HTR-8/SVneo (cell line): ENCODE measurements at places on chromosomes 11 and 22.

GRCh38 chr22:49906071-49906798, 12.0 kb downstream of the ALG12 start:
- DNase-seq: no peak

GRCh38 chr22:18975434-18976196, 39.5 kb upstream of the PRODH start:
- no peak for DNase-seq

- no peak for DNase-seq
Observed at GRCh38 chr22:30640839-30641430, 5.4 kb downstream of the SLC35E4 start.

DNA sequence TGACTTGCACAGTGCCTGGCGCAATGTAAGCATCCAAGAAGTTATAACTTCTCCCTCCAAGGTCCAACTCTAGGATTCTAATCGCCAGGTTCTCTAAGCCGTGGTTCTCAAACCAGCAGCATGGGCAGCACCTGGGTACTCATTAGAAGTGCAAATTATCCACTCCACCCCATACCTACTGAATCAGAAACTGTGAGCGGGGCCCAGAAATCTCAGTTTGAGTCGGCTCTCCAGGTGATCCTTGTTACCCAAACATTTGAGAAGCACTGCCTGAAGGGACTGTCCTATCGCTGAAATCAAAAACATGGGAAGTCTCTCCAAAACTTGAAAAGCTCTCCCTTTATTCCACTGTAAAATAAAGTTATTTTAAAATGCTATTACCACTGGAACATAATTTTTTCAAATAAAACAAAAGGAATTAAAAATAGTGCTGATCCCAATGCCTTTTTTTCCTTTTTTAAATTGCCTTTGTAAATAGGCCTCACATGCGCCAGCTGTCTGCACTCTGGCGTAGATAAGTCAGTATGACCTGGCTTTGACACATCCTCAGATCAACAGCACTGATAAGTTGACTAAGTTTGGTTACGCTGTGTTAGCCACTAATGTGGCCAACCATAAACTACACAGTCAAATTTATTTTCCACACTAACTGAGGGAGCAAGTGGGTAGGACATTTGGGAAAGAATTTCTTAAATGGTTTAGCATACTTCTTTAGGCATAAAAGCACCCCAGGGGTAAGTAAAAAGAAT, 8.4 kb upstream of the CTR9 start:
- DNase-seq: no peak

- no peak for DNase-seq
Observed at GRCh38 chr11:942823-943222, 17.2 kb downstream of the AP2A2 start.

GRCh38 chr22:25508761-25509321, 55.6 kb upstream of the GRK3 start:
- DNase-seq: no peak

DNA sequence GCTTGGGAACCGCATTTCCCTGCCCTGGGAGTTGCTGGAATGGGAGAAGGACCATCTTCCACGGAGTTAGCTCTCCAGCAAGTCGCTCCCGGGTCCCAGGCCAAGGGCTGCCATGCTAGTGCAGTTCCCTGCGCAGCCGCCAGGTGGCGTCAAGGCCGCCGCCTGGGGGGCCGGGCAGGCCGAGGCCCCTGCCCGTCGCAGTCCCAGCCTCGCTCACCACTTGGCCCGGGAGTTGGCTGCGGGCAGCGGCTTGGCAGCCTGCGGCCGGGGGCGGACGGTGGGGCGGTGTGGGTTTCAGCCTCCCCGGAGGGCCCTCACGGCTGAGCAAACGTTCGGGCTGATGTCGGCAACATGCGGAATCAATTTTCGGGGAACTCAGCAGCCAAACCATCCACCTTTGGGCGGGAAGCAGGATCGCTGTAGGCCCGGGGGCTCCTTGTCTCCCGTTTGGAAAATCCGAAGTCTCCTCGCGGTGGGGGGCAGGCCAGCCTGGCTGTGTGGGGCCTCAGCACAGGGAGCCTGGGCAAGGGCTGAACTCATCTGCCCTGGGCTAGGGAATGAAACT, 415.1 kb downstream of the SOX6 start:
- peak; percentile 11 for DNase-seq

GRCh38 chr22:26182723-26183122, 13.5 kb downstream of the SEZ6L start:
- no peak for DNase-seq

- no peak for DNase-seq
Observed at GRCh38 chr22:28670756-28671155, 8.9 kb downstream of the TTC28 start.

DNA sequence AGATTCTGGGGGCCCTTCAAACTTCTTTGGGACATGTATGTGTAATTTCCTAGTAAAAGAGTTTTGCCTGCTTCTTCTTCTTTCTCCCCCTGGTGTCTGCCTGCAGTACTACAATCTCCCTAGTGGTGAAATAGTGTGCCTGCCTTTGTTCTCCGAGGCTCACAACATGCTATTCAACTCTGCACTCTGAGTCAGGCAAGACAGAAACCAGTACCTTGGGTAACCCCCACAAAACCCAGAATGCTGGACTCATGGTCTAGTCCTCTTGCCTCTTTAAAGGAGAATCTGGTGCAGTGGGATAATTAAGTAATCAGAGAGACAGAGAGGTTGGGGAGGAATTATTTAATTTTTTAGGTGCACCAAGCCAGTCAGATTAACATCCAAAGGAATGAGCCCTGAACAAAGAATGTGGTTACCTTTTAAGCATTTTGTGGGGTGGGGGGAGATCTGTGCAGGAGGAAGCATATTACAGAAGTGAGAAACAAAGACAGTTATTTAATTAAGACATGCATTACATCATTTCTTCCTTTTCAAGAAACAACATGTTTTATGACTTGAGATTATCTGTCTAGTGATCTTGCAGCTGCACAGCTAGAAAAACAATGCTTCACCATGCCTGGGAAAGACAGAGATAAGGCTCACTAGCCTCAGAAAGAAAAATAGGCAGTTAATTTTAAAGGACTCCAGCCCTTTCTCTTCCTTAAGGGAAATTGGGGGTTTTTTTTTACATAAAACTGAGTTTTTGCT, 11.0 kb upstream of the MS4A6A start:
- peak; percentile 9 for DNase-seq

GRCh38 chr11:1872267-1872985, 19.3 kb downstream of the PRR33 start:
- no peak for DNase-seq

DNA sequence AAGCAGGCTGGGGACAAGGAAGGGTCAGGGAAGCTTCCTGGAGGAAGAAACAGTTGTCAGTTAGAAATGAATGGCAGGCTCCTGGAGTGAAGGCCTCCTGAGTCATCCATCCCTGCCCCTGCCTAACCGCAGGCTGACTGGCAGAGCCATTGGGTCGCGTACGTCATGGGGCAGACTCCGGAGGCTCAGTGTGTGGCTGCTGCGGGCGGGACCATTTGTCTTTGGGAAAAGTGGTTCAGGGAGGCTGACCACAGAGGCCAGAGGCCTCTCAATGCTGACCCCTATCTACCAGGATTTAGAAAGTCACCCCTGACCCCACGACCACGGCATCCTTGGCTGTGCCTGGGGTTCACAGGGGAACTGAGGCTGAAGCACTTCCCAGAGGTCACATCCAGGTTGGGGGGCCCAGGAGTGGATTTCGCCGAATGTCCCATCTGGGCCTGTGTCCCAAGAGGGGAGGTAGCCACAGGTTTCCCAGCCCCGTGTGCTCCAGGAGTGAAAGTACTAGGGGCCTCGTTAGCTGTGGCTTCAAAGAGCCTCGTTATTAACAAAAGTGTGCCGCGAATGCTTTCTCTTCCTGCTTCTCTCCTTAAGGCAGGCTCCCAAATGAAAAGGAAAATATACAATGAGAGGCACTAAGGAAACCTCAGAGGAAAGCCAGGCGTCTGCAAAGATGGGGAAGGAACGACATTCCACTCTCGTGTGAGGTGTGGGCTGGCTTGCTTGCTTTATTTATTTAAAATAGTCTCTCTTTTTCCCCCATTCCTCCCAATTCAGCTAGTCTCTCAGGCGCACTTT, 58.9 kb downstream of the FLRT1 start:
- peak; percentile 93 for DNase-seq

DNA sequence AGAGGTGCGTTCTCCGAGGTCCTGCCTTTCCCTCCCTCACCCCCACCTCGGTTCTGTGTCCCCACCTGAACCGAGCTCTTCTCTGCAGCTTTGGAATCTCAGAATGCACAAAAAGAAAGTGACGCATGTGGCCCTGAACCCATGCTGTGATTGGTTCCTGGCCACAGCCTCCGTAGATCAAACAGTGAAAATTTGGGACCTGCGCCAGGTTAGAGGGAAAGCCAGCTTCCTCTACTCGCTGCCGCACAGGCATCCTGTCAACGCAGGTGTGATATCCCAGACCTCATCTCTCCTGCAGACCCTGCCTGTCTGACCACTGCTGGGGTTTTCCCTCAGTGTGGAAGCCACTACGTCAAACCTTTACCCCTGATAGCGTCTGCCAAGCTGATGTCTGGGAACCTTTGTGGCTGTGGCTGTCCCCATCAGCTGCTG, 13.9 kb downstream of the ACP2 start:
- no peak for DNase-seq

DNA sequence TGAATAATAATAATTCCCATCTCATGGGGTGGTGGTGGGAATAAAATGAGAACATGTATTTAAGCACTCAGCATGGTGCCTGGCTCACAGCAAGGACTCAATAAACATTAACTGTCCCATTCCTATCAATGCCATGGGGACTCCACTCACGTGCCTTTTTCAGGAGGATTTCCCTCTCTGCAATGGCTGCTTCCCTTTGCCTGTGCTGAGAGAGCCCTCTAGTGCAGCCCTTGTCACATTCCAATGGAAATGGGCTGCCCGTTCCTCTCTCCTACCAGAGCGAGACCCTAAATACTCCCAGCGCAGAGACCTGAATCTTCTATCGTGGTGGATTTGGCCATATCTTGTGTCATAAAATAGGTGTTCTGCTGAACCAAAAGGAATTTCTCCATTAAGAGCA, 621.5 kb upstream of the B3GAT1 start:
- DNase-seq: no peak

DNA sequence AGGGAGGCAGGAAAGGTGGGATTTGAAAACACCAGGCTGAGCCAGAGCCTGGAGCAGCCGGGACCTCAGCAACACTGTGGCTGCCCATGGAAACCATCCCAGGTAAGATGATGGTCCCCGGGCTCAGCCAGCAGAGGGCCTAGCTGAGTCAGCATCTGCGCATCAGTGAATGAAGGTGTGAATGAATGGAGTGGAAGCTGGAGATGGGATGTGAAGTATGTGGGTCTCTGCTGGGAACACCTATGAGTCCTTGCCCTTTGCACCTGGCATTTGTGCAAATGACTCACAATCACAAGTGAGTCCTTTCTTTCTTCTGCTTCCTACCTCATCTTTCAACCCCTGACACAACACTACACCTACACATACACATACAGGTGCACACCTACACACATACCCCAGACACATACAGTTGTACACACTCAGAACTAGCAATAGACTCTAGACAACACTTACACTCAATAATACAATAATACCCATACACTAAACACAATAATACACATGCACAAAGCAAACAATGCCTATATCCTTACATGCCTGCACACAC, 62.8 kb upstream of the PRDM11 start:
- no peak for DNase-seq

DNA sequence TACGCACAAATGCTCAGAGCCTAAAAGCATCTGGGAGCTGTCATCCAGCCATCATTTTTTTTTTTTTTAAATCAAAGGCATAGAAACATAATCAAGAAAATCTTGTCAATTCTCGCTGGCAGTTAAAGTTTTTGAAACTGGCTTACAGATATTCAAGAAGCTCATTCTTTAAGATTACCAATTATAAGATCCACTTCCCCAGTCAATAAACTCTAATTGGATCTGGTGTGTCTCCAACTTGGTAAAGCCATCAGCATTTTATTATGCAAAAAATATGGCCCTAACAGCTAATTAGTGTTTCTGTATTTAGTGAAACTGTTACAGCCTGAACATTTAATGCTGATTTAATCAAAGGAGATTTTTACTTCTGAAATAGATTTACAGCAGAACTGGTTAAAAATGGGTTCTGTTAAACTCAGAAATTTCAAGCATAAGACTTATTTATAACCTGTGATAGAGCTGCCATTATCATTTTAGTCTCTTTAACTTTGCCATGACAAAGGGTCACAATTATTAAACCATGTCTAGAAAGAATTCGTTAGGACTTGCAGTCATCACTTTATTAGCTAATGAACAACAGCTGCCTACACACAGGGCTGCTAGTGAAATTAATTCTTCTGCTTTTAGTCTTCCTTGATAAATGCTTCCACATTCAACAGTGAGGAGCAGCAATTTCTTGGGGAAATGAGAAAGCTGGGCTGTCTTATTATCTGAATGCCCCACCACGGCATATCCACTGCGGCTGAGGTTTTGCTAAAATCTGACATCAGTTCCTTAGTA, 176.4 kb upstream of the PITPNB start:
- DNase-seq: no peak

- no peak for DNase-seq
Observed at GRCh38 chr11:125188021-125188420, 23.5 kb downstream of the PKNOX2 start.

- no peak for DNase-seq
Observed at GRCh38 chr11:78331711-78332110, 85.9 kb downstream of the GAB2 start.

DNA sequence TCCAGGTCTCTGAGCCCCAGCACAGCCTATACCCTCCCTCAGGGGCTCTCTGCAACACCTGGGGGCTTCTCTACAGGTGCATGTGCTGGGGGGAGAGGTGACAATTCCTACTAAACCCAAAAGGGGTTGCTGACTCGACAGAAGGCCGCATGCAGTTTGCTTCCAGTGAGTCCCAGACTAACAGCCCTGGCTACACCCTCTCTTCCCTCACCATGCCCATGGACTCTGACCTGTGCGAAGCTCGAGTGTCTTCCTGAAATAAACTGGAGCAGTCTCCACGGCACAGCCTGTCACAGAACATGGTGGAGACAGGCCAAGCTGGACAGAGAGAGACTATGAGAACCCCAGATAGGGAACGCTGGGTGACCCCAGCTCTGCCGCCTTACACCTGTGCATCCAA, 16.6 kb downstream of the PLEKHA7 start:
- no peak for DNase-seq

- no peak for DNase-seq
Observed at GRCh38 chr11:19800714-19801519, 88.3 kb downstream of the NAV2 start.

DNA sequence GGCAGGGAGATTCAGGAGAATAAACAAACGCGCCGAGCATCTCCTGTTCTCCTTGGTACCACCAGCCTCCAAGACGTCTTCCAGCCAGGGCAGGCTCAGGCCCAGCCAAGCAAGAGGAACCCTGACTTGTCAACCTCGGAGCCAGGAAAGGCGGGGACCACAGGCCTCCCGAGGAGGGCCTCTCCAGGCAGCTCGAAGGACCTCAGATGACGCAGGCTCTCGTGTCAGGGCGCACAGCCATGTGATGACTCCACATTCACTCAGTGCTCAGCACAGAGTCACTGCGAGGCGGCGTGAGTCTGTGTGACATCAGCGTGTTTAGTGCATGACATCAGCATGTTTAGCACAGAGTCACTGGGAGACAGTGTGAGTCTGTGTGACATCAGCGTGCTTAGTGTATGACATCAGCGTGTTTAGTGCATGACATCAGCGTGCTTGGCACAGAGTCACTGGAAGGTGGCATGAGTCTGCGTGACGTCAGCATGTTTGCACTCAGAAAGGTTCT, 241.4 kb downstream of the BRD1 start:
- DNase-seq: no peak
